ENCODE measurements at places on chromosomes 13 and 19.

DNA sequence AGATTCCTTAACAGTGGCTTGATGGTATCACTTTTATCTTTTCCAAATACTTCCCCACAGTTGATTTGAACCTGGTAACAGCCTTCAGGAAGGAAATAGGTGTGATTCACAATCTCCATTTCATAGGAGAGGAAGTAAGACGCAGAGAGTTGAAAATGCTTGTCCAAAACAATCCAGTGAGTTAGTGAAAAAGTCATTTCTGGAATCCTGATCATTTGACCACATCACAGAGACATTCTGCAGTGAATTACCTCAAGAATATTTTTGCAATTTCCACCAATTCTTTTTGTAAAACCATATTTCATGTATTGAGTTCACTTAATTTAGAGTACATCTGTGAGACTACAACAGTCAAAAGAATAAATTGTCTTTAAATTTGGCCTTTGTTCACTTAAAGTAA lies 292.8 kb downstream of the DCLK1 start:
- no peak for DNase-seq

GRCh38 chr13:111859354-111860230 lies 207.4 kb upstream of the SOX1 start:
- no peak for DNase-seq

- no peak for DNase-seq
Observed at GRCh38 chr19:45186509-45187334, 8.1 kb downstream of the BLOC1S3 start.

DNA sequence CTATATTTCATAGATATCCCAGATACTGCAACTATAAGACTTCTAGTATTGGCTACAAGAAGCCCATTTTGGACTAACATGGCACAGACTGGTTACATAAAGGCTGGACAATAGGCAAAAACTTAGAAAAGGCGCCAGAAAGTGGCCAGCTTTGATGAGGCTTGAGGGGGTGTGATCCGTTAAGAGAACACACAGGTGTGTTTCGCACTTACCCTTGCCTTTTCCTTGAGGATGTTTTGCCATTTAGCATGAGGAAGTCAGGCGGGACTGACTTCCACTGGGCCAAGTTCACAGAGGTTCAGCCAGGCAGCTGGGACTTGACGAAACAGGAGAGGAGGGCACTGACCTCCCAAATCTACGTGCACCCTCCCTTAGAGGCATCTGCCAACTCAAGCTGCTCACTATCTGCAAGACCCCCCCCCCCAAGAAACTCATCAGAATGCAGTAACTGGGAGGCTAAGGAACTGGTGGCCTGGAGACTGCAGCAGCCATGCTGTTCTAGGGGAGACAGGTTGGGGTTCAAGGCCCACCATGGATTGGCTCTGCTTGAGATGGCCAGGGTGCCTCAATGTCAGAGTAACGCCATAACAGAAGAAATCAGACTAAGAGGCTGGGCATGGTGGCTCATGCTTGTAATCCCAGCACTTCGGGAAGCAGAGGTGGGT lies 4.5 kb upstream of the LIN7B start:
- DNase-seq: no peak

GRCh38 chr13:114142137-114142550 lies 9.7 kb upstream of the RASA3 start:
- no peak for DNase-seq

GRCh38 chr13:103395139-103395538 lies 328.9 kb upstream of the SLC10A2 start:
- no peak for DNase-seq

- no peak for DNase-seq
Observed at GRCh38 chr19:15115080-15115479, 7.9 kb downstream of the SYDE1 start.

DNA sequence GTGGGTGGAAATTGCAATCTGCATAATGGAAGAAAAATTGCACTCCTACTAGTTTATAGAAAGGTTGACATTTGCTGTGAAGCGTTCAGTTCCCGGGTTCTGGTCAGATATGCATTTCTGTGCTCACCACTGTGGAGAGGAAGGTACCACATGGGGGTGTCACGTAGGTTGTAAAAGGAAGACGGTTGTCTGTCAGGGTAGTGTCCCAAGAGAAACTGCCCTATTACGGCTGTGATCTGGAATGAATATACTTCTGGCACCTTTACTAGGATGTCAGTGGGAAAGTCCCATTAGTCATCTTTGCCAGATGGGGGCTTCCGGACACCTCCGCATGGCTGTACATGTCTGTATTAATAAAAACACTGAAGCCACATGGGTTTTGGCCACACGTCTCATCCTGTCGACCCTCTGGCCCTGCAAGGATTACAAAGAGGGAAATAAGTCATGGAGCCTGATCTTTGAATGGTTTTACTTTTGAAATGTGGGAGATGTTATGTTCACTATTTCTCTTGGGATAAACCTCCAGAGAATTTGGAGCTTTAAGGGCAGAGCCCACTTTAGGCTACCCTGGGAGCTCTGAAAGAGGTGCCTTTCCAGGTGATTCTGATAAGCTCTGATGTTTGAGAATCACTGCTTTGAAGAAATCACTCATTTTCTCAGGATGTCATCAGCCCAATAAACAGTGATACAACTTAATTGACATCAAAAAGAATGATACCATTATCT lies 133.9 kb downstream of the AKAP11 start:
- no peak for DNase-seq

- no peak for DNase-seq
Observed at GRCh38 chr13:71576571-71576970, 290.4 kb downstream of the DACH1 start.

GRCh38 chr13:42011601-42012350 lies 36.7 kb upstream of the DGKH start:
- no peak for DNase-seq

- no peak for DNase-seq
Observed at GRCh38 chr19:46080561-46080960, 39.8 kb upstream of the IGFL4 start.

DNA sequence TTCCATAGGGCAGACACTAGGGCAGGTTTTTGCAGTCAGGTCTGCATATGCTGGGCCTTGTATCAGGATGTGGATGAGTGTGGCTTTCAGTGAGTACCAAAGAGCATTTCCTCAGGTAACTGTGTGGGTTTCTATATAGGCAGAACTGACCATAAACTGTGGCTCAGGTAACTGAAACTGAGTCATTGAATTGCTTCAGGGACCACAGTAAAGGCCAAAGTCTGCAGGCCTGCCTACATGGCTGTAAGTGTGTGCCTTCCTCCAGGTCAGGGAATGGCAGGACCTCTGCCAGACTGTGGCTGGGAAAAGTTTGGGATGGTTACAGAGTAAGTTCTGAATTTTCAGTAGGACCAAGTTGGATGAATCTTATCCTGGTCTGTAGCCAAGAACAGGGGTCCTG lies 85.6 kb downstream of the ZNF486 start:
- no peak for DNase-seq

DNA sequence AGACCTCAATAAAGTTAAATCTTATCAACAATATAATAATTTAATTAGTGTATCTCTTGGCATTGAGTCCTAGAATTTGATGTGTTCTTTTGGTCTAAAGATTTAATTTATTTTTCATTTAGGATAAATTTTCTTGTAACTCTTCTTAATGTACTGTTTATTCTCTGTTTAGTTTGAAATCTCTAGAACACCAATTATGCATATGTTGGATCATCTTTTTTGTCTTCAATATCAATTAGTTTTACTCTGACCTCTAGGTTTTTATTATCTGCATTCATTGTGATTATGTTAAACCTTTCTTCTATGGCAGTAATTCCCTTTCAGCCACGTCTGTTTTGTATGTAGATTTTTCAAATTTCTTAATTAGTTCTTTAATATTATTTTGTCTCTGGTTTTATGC lies 93.8 kb upstream of the ARHGEF7 start:
- DNase-seq: no peak

DNA sequence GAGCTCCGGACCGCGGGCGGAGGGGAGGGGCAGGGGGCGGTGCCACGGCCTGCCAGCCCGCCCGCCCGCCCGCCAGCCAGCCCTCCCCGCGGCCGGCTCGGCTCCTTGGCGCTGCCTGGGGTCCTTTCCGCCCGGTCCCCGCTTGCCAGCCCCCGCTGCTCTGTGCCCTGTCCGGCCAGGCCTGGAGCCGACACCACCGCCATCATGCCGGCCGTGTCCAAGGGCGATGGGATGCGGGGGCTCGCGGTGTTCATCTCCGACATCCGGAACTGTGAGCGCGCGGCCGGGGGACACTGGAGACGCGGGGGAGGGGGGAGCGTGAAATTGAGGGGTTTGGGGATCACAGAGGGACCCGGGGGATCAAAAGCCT lies at the start of gene AP2A1:
Gene AP2A1, plus strand, starts transcription at position 72 of the 370 bp plus-strand sequence. Its CDS starts 133 bp downstream, at position 205.
- no peak for DNase-seq

GRCh38 chr19:2207991-2208860 lies 27.9 kb downstream of the PLEKHJ1 start:
- no peak for DNase-seq

- DNase-seq: no peak
Observed at GRCh38 chr13:79108914-79109643, 297.0 kb downstream of the RBM26 start.

- no peak for DNase-seq
Observed at GRCh38 chr13:79631051-79631659, 150.2 kb downstream of the NDFIP2 start.

GRCh38 chr13:98959291-98959690 lies 18.6 kb downstream of the DOCK9 start:
- DNase-seq: no peak

DNA sequence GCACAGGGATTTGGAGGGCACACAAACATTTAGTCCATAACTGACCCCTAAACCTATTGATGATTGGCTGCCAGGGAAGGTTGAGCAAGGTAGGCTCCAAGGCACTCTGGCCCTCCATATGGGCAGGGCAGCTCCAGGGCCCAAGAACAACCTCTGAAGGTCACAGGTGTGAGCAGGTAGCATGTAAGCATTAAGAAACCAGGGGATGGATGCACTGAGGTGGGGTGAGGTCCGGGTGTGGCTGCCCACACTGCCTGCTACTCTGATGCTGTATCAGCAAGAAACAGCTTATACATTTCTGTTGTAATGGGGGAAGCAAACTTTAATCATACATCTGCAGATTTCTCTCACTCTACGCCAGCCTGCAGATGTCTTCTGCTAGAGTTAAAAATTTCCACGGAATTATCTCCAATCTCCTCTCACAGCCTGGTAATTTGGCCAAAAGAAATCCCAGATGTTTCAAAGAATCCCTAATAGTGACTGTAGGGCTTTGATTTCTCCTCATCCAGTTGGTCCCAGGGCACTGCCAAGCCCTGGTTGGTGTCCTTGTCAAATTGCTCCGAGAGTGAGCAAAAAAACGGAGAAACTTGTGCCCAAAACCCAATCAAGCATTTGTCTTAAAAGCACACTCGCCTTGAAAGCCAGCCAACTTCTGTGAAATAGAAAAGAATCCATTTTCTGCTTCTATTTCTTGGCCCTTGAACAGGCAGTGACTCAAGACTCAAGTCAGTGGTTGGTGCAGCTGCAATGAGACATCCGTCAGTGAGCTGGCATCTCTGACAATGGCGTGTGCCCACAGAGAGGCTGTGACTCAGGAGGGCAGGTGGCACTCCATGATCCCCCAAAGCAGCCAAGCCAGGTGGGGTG lies 72.5 kb upstream of the MRI1 start:
- DNase-seq: no peak

DNA sequence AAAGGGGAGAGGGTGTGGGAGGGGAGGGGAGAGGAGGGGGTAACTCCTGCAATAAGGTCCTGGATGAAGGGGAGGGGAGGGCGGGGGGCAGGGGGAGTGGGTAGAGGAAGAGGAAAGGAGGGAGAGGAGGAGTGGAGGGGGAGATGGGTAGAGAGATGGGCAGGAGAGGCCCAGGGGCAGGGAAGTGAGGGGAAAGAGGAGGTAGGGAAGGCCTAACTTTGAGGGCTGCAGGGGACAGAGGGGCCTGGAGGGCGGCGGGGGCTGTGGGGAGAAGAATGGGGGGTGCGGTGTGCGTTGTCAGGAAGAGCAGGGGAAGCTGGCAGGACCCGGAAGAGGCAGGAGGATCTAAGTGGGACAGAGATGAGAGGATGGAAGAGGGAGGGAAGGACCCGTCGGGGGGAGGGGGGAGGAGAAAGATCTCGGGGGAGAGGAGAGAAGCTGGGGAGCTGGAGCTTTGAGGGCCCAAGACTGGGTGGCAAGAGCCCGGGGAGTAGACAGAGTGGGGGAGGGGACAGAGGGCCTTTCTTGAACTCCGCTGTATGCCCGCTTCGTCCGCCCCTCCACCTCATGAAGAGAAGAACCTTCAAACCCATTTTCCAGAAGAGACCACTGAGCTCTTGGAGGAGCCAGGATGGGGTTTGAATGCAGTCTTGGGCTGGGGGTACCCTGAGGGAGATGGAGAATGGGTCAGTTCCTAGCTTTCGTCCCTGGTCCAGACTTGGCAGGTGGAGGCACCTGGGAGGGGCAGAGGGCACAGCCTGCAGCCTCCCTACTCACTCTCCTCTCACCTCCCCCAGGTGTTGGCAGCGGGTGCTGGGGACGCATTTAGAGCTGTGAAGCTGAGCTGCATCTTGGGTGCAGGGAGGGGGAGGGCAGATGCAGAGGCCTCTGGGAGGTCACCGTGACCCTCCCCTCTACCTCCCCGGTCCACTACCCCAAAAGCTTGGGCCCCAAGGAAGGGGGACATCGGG lies 778 bp upstream of the LRRC4B start:
- no peak for DNase-seq

DNA sequence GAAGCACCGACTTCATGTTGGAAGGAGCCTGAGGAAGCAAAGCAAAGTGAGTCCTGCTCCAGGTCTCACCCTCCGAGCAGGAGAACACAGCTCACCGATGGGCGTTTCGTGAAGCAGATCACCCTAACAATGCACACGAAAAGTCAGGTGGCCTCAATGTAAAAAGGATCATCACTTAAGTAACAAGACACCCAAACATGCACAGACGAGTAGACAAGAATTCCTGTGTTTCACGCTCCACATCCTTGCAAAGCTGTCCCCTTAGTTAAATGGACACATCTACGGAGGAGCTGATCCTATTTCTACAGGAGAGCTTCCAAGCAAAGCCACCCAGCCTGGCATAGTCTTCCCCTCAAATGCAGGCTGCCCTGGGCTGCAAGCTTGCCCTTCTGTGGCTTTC lies 66.2 kb downstream of the SLC15A1 start:
- no peak for DNase-seq

DNA sequence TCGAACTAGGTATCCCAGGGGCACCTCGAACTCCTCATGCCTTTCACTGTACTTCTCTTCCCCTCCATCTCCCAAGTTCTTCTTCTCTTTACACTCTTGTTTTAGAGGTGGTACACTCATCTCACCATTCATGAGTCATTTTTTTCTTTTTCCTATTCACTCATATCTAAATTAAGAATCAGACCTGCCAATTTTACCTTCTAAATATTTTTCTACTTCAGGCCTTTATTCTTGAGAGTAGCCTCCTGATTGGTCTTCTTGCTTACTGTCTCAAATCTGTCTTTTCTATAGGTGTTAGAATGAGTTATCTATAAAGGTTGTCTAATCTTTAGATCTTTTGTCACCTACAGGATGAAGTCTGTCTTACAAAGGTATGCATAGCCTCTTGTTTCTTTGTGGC lies 20.7 kb downstream of the TDRD3 start:
- no peak for DNase-seq

- DNase-seq: no peak
Observed at GRCh38 chr13:26219726-26220125, 2.4 kb downstream of the RNF6 start.
